Lung (tissue), 17 donors: ENCODE measurements at places on chromosomes 3 and 15.

DNA sequence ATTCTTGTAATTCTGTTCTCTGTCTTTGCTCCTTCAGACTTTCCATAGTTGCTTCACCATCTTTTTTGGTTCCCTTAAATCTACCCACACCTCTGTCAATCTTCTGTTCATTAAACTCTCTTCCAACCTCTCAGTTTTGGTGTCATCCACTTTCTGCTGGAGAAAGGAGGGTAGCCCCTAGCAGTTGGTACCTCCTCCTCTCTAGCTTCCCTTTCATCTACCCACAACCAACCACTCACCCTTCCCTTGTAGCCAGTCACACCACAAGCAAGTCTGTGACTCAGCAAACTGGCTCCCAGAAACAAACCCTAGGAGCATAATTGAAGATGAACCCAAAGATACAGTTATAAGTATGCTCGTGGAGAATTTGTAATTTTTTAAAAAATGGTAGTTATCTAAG lies 318.6 kb downstream of the FHIT start:
- DNase-seq: no peak

DNA sequence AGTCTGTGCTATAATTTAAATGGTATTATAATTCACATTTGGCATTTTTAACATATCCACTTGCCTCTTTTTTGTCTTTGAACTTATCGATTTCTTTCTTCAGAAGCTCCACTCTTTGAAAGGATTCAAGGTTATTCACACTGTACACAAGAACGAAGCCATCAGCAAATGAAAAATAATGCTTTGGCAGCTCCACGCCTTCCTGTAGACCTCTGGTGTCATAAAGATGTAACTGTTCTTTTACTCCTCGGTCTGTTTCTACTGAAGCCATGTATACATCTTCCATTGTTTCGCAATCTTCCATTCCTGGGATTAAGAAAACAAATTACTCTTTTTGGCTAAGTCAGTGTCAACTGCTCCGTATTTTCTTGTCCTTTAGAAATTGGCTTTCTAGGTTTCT lies 16.0 kb downstream of the NKIRAS1 start:
- no peak for DNase-seq

GRCh38 chr15:28954466-28955159 lies 68.8 kb downstream of the APBA2 start:
- DNase-seq: no peak

DNA sequence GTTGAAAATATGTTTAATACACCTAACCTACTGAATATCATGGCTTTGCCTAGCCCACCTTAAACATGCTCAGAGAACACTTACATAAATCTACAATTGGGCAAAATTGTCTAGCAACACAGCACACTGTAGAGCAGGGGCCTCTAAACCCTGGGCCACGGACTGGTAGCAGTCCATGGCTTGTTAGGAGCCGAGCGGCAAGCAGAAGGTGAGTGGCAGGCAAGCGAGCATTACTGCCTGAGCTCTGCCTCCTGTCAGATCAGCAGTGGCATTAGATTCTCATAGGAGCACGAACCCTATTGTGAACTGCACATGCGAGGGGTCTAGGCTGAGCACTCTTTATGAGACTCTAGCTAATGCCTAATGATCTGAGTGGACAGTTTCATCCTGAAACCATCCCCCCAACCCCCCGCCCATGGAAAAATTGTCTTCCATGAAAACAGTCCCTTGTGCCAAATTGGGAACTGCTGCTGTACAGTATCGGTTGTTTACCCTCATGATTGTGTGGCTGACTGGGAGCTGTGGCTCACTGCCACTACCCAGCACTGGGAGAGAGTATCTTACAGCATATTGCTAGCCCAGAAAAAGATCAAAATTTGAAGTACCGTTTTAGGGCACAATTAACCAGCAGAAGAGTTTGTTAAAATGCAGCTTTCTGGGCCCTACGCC lies 26.1 kb downstream of the CMSS1 start:
- peak; percentile 23 for DNase-seq

GRCh38 chr15:66700802-66701421 lies 1.1 kb upstream of the SMAD6 start:
- DNase-seq: peak; percentile 98

DNA sequence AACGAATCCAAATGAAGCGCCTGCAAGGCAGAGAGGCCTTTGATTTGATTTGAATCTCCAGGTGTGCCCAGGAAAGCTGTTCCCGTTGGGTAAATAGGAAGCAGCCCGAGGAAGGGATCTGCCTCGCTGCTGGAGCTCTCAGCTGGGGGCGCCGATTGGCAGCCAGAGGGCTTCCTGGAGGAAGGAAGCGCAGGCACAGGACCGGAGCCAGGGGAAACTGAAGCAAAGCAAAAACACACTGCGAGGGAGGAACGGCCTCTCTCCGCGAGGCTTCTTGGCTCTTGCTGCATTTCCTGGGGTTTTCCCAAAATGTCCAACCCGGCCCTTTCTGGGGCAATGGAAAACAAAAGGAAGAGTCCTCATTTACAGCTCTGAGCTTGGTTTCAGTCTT lies 80.3 kb downstream of the TMEM266 start:
- no peak for DNase-seq

GRCh38 chr3:143977341-143978262 lies 6.0 kb downstream of the DIPK2A start:
- DNase-seq: peak; percentile 78

GRCh38 chr15:67784090-67784781 lies 41.1 kb upstream of the SKOR1 start:
- no peak for DNase-seq

- no peak for DNase-seq
These were observed 124.4 kb downstream of the HCN4 start for GRCh38 chr15:73244333-73244732.

GRCh38 chr15:35443376-35443775 lies 102.6 kb downstream of the DPH6 start:
- DNase-seq: no peak

- DNase-seq: no peak
These were observed 83.0 kb upstream of the PDZRN3 start for GRCh38 chr3:73707772-73708171.

- DNase-seq: peak; percentile 64
These were observed 1.2 kb downstream of the UBP1 start for GRCh38 chr3:33438881-33439545.

DNA sequence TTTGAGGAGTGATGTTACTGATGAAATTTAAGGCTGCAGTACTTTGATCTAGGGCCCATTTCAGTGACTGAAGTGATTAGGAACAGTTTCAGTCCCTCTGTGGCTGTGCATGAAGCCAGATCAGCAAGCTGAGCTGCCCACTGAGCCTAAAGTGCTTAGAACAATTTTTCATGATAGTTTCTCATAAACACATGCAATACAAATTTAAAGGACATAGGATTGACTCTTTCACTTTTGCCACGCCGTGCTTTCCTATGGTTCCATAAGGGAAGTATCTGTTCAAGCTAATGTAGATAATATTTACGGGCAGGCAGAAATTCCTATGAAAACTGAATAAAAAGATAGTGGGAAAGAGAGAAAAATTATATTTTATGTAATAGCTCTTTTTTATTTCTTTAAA lies 10.6 kb downstream of the ANKUB1 start:
- no peak for DNase-seq

GRCh38 chr3:48748754-48749153 lies 31.7 kb upstream of the IP6K2 start:
- no peak for DNase-seq

GRCh38 chr3:33808559-33808958 lies 10.1 kb downstream of the PDCD6IP start:
- DNase-seq: no peak

- no peak for DNase-seq
These were observed 33.0 kb downstream of the BLM start for GRCh38 chr15:90750186-90750585.

DNA sequence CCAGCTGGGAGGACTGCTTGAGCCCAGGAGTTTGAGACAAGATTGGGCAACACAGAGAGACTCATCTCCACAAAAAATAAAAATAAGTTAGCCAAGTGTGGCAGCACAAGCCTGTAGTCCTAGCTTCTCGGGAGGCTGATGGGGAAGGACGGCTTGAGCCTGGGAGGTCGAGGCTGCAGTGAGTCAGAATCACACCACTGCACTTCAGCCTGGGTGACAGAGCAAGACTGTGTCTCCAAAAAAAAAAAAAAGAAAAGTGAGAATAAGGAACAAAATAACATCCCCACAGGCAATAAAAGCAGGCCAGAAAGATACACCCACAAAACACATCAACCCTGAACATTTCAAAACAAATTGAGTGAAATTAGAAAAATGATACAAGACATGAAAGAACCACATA lies 48.7 kb upstream of the OCA2 start:
- no peak for DNase-seq

DNA sequence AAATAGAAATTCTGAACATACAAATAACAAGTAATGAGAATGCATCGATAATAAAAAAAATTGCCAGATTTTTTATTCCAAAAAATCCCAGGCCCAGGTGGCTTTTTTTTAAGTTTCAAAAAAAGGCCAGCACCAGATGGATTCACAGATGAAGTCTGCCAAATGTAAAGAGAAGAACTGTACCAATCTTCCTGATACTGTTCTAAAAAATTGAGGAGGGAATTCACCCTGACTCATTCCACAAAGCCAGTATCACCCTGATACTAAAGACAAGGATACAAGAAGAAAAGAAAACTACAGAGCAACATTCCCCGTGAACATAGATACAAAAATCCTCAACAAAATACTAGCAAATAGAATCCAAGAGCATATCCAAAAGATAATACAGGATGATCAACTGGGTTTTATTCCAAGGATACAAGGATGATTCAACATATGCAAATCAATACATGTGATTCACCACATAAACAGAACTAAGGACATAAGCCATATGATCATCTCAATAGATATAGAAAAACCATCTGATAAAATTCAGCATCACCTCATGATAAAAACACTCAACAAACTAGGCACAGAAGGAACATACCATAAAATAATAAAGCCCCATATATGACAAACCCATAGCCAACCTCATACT lies 44.1 kb upstream of the XCR1 start:
- DNase-seq: no peak

DNA sequence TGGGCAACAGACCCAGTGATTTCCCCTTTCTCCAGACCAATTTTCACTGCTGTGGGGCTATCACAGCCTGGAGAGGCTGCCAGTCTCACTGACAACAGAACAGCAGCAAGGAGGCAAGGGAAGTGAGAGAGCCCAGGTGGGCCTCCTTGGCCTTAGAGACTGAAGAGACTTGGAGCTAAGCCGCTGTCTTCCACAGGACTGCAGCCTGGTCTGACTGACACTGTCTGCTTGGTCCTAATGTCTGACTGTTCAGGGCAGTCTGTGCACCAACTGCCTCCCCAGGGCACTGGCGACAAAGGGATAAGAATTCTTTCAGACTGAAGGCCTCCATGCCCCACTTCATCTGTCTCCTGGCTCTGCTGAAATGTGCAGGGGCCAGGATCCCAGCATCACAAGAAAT lies 11.5 kb downstream of the POMGNT2 start:
- no peak for DNase-seq

DNA sequence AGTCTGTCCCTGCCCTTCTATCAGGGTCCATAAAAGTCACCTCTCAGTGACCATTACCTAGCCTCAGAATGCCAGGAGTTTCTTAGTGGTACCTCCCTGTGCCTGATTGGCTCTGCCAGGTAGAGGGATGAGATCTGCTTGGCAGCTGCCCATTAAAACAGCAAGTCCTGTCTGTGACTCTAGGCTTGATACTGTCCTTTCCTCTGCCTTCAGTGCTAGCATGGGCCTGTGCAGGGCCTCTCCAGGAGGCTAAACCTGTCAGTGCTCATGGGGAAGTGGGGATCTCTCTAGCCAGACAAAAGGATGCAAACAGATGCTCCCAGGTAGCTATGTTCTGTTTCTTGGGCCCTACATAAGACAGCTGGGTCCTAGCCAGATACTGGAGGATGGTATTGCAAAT lies 10.0 kb upstream of the MANF start:
- no peak for DNase-seq

GRCh38 chr3:32890420-32891276 lies 60.8 kb upstream of the CCR4 start:
- DNase-seq: no peak

- DNase-seq: no peak
These were observed 440.9 kb downstream of the FOXP1 start for GRCh38 chr3:71142441-71143161.

DNA sequence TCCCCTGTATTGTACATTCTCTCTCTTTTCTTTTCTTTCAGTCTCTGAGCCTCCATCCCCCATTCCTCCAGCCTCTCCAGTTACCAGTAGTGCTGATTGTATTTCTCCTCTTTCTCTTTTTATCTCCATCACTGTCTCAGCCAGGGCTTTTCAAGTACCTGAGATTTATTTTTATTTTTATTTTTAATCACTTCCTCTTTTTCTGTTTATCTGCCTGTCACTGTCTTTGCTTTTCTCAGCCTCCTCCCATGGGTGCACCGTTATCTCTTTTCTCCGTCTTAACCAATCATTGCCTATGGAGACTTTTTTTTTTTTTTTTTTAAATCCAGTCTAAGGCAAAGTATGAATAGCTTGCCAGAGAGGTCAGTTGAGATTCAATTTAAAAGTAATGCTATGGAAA lies 359.3 kb downstream of the GAP43 start:
- no peak for DNase-seq

- peak; percentile 87 for DNase-seq
These were observed 5.5 kb upstream of the CD200 start for GRCh38 chr3:112327371-112327951.

- no peak for DNase-seq
These were observed 535.6 kb downstream of the NLGN1 start for GRCh38 chr3:173933113-173933512.

DNA sequence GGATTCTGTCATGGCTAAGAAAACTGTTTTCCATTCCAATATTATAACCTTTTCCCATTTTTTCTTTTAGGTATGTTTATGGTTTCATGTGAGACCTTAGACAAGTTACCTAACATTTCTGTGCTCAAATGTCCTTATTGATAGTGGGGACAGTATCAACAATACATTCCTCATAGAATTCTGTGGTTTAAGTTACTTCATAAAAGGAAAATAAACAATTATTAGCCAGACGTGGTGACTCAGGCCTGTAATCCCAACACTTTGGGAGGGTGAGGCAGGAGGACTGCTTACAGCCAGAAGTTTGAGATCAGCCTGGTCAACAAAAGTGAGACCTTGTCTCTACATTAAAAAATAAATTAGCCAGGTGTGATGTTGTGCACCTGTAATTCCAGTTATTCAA lies 436.8 kb upstream of the CNTN4 start:
- DNase-seq: no peak

DNA sequence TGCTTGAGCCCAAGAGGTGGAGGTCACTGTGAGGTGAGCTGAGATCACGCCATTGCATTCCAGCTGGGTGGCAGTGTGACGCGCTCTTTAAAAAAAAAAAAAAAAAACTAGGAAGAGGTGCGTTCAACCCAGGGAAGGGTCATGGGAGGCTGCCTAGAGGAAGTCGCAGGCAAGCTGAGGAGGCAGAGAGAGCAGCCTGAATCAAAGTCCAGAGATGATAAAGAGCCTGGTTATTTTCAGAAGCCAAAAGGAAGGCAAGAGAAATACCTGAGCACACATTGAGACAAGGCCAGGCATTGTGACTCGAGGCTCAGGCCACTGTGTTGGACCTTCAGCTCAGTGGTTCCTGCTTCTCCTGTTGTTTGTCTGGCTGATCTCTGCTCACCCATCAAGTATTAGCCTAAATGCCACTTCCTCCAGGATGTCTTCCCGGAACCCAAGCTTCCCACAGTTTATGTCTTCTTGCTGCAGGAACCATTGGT lies 16.1 kb upstream of the GCNT3 start:
- no peak for DNase-seq
